ENCODE measurements at places on chromosomes 5 and 9.
A peak's percentile ranks its signal among the peaks of the same experiment; 100 is the strongest.

DNA sequence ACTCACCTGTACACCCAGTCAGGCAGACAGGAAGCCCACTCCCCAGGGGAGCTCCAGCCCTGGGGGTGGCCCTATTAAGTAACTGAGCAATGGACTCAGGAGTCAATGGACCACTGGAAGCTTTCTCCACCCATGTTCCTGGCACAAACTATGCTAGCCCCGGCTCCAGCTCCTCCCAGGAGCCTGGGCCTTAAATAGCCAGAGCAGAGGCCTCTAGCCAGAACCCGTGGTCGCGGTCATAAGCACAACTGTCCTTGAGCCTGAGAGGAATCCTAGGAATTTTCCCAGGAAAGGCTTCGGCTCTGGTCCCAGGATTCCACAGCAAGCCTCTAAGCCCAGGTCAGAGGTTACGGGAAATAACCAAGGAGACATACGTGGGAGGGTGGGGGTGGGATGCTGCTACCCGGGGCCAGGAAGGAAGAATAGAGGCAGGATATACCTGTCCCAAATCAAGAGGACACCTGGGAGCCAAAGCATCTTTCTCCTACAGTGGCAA is 5.5 kb downstream of the SEPTIN8 start:
- no peak for DNase-seq

- DNase-seq = no peak
Observed at GRCh38 chr9:114249424-114250234, 73.3 kb upstream of the ORM1 start.

DNA sequence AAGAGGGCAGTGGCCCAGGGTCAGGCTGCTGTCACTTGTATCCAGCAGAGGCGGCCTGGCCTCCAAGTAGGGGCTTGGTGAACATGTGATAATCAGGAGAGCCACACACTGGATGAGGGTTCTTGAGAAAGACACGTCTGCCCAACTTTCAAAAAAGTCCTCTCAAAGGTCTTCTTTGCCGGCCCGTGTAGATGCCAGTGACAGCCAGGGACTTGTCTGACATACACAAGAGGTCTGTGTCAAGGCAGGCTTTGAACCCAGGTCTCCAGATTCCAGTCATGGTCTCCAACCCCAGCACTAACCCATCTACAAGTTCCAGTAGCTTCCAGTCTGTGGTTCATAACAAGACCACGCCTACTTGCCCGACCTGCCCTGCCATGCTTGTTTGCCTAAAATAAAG is 7.9 kb upstream of the AMBP start:
- no peak for DNase-seq

GRCh38 chr5:142145106-142145900 is 36.7 kb downstream of the NDFIP1 start:
- DNase-seq = peak; percentile 17

DNA sequence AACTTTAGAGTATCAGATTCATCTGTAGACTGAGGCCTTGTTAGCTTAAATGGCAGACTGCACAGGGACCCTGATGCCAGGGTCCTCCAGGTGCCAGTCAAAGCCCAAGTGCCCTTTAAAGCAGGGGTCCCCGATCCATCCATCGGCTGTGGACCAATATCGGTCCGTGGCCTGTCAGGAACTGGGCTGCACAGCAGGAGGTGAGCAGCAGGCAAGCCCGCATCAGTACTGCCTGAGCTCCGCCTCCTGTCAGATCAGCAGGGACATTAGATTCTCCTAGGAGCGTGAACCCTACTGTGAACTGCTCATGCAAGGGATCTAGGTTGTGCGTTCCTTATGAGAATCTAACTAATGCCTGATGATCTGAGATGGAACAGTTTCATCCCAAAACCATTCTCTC is 403.4 kb downstream of the RAB3C start:
- DNase-seq = no peak

GRCh38 chr5:169762338-169763095 is 125.4 kb downstream of the DOCK2 start:
- no peak for DNase-seq

DNA sequence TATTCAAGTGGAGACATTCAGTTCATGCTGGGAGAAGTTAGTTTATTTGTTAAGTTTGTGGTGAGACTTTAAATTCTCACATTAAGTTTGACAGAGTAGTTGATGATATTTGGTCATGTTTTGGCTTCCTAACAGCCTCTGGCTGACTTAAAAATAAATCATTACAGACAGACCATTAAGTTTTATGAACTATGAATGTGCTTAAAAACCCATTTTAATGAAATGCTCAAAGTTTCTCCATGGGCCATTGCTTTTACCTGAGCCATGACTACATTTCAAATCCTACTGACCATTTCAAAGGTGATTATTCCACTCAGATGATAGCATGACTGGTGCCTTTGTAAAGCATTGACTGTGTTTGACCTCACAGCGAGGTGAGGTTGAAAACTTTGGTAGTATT is 192.7 kb downstream of the LRRC70 start:
- no peak for DNase-seq

- no peak for DNase-seq
Observed at GRCh38 chr5:29796013-29796412, 1397.5 kb upstream of the CDH6 start.

DNA sequence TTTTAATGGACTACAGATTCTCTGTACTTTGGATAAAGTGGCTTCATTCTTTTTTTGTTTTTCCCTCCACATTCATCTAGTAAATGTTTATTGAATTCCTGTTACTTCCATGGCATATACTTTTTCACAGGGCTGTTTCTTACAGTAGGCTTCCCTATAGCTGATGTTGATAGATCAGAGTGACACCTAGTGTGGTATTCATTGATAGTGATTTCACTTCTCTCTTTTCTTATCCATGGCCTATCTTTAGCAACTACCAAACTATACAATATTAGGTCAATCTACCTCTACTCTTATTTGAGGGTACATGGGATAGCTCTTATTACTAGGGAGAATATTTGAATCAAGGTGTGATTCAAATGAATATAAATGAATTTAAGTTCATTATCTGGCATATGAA is 35.8 kb downstream of the FSD1L start:
- DNase-seq = no peak

DNA sequence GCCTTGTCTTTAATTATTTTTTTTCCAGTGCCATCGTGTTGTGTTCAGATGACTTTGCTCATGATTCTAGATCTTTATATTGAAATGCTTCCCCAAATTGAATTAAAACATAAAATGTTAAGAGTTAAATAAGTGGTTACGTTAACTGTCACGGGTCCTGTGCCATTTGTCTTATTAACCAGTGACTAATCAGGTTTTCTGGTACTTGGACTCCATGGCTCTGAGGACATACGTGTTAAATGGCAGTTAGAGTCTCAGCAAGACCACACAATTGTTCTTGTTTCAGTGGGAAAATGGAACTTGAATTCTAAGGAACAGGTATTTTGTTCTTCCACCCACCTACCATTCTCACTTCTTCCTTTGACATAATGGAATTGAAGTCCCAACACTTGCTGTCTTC is 32.8 kb downstream of the ENTREP1 start:
- no peak for DNase-seq

DNA sequence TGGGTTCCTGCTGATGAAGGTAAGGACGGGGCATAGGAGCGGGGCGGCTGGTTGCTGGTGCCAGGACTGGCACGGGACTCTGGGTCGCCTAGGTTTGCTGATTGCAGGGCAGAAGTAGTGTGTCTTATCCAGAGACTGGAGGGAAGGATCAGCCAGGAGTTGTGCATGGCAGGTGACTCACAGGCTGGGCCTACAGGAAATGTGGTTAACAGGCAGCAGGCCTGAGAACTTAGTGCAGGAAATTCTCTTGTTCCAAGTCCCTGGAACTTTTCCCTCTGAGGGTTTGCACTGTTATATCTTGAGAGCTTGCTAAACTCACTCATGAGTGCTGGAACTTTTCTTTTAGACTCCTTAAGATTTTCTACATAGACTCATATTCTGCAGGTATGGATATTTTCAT is 95.1 kb downstream of the ANXA2R start:
- DNase-seq = no peak

DNA sequence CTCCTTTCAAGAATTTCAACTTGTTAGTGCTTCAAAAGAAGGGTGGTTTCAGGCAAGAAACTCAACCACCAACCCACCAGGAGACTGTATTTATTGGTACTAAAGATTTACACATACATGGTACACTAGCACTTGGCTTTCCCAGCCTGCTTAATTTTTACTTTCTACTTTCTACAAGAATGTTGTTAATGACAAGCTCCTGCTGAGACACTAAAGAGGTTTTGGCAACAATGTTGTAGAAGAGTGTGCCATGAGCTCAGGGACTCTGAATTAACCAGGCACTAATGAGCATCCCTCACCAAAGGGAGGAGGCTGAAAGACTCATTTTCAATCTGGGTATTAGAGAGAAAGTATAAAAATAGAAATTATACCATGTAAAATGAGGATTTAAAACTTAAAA is 195.0 kb downstream of the KIAA0825 start:
- DNase-seq = no peak

GRCh38 chr5:111043712-111044506 is 27.6 kb upstream of the TSLP start:
- no peak for DNase-seq

DNA sequence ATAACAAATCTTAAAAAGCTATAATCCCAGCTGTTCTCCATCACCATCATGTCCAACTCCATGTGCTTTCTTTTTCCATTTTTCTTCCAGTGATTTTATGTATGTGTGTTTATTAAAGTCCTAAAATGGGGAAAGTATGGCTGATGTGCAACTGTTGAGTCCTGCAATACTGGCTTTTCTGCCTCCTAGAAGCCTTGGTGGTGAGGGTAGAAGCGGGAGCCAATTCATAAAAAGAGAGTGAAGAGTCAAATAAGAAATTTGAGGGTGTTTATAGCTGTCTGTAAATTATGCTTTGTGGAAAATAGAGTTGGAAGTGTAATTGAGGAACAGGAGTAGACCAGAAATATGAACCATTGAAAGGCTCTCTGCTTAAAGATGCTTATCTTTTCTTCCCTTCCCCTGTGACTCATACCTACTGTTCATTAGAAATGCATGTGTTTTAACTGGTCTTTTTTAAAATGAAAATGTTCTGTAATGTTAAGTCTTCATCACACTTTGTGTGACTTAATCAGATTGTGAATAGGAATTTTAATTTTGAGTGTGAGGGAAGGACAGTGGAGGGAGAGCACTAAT is 80.1 kb downstream of the ZCCHC7 start:
- DNase-seq = no peak

GRCh38 chr9:134363450-134363849 is 37.2 kb downstream of the RXRA start:
- DNase-seq = no peak

GRCh38 chr5:39253196-39253595 is 33.8 kb upstream of the FYB1 start:
- no peak for DNase-seq

DNA sequence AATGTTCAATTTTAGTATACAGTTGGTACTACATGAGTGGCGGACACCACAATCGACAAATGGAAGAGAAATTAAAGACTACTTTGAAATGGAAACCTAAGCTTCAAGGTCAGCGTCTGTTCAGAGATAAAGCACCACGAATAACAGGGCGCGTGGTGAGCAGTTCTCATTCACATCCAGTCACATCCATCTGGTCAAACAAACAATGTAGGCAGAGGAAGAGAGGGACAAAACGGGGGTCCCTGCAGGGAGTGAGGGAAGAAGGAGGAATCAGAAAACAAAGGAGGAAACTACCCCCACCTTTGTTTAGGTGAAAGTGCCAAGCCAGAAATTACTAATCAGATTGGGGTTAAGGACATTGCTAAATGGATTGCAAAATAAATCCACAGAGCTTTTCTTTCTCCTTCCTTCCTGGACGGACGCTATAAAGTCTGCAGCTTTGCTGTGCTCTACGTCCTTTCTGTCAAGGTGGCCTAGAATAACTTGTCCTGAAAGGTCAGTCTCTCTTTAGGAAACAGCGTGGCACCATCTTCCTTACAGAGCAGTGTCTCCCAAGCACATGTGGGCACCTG is 138.6 kb downstream of the ENTREP1 start:
- DNase-seq = no peak

GRCh38 chr5:136031711-136032110 is 2.9 kb downstream of the TGFBI start:
- DNase-seq = no peak

Measured in GOT3 (cell line).